ENCODE measurements at places on chromosomes 5 and 9. TPM values are rescaled to one million over a fixed set of nuclear protein-coding genes. Genes with fewer than 3 reads are reported as not detected.

DNA sequence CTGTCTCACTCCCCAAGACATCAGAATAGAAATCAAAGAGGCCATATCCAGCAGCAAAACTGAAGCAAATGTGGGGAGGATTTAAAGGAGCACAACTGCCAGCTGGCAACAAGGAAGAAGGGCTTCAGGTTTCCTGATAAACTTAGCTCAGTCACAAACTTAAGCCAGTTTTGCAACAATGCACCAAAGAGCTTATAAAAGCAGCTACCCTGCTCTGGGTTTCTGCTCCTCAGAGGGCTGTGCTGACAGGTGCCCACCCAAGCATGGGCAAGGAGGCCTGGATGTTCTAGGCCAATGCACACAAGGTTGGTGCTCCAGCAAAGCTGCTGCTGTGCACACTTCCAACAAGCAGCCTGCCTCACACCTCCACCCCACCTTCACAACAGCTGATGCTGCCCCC lies 132.9 kb downstream of the SIL1 start:
- no peak overlapping the region for H3K27ac ChIP-seq
- DNase-seq, result no peak
- no peaks in the 10 kb centered on the region for H3K36me3 ChIP-seq
- H3K27me3 ChIP-seq, result no peaks in the 10 kb centered on the region
- H3K4me1 ChIP-seq, result peaks cover 12% of the 10 kb centered on the region

DNA sequence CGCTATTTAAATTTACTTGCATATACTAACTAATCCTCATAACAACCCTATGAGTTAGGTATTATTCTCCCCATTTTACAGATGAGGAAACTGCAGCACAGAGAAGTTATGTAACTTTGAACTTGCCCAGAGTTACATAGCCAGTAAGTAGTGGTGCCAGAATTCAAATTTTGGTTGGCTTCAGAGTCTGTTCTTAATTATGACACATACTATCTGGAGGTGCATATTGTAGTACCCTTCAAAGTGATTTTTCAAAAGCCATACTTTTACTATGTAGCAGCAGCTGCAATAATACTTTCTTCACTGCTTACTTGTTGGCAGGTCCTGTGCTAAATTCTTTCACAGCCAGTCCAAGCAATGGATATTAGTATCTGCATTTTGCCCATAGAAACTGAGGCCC lies 16.4 kb downstream of the MAN2A1 start:
- no peak overlapping the region for H3K4me3 ChIP-seq
- no peaks in the 10 kb centered on the region for H3K36me3 ChIP-seq

DNA sequence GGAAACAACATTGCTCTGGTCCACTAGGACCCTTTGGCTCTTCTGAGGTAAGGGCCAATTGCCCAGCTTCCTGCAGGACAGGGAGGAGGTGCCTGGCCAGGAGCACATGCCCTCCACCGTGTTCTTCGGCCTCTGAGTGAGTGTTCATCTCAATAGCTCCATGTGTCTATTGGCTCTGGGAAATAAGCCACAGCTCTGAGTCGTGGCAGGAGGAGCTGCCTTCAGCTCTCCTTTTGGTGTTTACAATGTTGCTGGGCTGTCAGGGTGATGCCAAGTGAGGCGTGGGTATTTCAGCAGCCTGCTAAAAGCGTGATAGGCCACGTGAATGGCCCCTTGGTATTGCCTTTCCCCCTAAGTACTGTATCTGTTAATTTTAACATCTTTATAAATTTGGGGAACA lies 26.6 kb downstream of the GADD45G start:
- H3K4me3 ChIP-seq, result no peak overlapping the region
- DNase-seq, result no peak
- H3K27me3 ChIP-seq, result no peaks in the 10 kb centered on the region
- H3K4me1 ChIP-seq, result no peaks in the 10 kb centered on the region

DNA sequence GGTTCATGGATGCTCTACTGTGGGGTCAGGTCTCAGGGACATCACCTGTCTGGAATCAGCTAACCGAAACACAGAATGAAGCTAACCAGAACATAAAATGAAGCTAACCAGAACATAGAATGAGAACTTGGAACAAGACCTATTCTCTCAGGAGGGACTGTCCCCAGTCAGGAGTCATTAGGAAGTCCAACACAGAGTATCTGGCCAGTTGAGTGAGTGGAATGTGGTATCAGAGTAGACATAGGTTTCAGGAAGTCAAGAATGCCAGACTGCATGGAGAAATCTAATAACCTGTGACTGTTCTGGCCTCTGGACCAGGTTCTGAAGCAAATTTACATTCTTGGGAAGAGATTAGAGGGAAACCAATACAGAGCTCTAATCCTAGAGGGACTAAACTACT lies 609.6 kb downstream of the PRELID2 start:
- no peaks in the 10 kb centered on the region for H3K4me1 ChIP-seq
- no peak overlapping the region for H3K4me3 ChIP-seq
- H3K27me3 ChIP-seq, result no peaks in the 10 kb centered on the region
- DNase-seq, result no peak
- H3K36me3 ChIP-seq, result no peaks in the 10 kb centered on the region

C5orf52 gene
- not detected for total RNA-seq

GRCh38 chr9:6945816-6946215 lies 188.0 kb downstream of the KDM4C start:
- no peak for DNase-seq
- H3K27ac ChIP-seq, result no peak overlapping the region
- H3K27me3 ChIP-seq, result no peaks in the 10 kb centered on the region
- H3K36me3 ChIP-seq, result no peaks in the 10 kb centered on the region
- H3K4me3 ChIP-seq, result no peak overlapping the region

DNA sequence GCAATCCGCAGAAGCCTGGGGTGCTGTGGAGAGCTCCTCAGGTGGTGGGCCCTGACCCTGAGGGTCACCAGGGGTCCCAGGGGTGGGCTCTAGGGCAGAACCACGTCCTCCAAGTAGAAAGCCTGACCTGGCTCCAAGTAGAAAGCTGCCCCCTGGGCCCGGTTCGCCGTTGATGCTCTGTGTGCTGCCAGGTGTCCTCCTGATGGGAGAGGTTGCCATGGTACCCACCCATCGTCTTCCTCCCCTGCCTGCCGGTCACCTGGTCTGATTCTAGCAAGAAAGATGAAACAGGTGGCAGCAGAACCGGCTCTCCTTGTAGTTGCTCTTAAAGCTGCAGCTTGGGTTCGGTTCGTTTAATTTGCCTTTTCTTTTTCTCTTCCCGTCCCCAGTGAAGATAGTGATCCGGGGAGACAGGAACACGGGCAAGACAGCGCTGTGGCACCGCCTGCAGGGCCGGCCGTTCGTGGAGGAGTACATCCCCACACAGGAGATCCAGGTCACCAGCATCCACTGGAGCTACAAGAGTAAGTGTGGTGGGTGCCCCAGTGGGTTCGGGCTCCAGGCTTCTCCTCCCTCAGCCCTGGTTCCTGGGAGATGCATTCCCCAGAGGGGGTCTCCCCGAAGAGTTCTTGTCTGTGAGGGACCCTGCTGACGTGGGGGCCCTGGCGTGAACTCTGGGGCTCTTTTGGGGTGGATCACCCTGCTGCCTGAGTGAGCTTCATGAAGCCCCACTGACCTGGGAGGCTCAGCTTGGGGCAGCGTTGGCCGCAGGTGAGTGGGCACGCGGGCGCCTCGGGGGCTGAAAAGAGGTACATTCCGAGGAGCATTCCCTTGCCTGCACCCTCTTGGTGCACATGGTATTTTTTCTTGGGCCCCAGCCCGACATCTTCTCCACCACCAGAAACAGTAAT lies 15.6 kb downstream of the RABL6 start:
- H3K4me1 ChIP-seq, result peaks cover 5% of the 10 kb centered on the region
- H3K27ac ChIP-seq, result no peak overlapping the region
- no peak for DNase-seq

C1QTNF2 gene
- total RNA-seq, result 0.79 TPM

DNA sequence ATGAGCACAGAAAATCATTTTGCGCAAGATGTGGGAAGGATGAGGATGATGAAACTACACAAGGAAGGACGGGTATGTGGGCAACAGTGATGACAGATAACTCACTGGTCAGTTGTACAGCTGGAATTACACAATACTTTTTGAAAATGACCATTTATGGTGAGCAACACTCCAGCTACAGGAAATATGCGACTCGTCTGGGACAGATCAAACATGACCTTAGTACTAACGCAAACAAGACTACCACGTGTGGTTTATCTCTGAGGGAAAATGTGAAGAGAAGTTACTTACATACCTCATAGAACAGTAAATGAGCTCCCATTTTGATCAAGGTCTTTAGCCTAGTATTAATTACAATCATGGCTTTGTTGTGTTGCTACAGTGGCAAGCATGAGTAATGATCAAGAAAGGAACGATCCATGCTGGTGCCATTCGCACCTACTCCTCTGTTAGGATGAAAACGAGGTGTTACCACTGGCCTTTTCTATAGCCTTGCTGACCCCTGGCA lies 456.9 kb downstream of the BNC2 start:
- no peak for DNase-seq
- no peaks in the 10 kb centered on the region for H3K27me3 ChIP-seq
- no peak overlapping the region for H3K4me3 ChIP-seq
- H3K36me3 ChIP-seq, result no peaks in the 10 kb centered on the region
- H3K27ac ChIP-seq, result peak overlapping the region; percentile 54

GRCh38 chr5:62306896-62307689 lies 1.1 kb downstream of the KIF2A start:
- DNase-seq, result peak; percentile 49

GRCh38 chr5:23977997-23978396 lies 470.6 kb downstream of the PRDM9 start:
- peak; percentile 10 for DNase-seq
- no peaks in the 10 kb centered on the region for H3K36me3 ChIP-seq
- no peaks in the 10 kb centered on the region for H3K27me3 ChIP-seq
- no peaks in the 10 kb centered on the region for H3K4me1 ChIP-seq

DNA sequence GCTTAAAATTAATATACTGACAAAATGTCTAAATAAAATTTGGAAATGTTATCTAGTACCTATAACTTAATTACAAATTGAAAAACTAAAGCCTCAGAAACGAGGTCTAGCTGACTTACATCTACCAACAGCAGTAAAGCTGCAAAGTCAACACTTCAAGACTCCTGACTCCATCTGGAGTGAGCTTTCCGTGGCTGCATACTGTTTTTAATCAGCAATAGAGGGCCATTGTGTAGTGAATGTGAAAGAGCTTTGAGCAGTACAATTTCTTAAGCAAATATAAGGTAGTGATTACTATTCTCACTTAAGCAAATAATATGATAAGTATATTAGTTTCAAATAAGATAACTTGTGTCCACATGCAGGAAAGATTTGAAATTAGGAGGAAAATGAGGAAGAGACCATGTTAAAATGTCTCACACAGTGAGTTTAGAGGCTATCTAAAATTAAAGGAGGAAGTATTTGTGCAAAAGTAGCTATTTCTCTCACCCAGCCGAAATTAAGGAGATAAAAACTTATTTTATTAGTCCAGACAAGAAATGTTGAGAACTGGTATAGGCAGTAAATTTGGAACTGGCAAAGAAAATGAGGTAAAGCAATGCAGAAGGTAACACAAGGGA lies 6.4 kb downstream of the SPINK6 start:
- H3K27me3 ChIP-seq, result no peaks in the 10 kb centered on the region
- DNase-seq, result no peak
- no peak overlapping the region for H3K4me3 ChIP-seq

DNA sequence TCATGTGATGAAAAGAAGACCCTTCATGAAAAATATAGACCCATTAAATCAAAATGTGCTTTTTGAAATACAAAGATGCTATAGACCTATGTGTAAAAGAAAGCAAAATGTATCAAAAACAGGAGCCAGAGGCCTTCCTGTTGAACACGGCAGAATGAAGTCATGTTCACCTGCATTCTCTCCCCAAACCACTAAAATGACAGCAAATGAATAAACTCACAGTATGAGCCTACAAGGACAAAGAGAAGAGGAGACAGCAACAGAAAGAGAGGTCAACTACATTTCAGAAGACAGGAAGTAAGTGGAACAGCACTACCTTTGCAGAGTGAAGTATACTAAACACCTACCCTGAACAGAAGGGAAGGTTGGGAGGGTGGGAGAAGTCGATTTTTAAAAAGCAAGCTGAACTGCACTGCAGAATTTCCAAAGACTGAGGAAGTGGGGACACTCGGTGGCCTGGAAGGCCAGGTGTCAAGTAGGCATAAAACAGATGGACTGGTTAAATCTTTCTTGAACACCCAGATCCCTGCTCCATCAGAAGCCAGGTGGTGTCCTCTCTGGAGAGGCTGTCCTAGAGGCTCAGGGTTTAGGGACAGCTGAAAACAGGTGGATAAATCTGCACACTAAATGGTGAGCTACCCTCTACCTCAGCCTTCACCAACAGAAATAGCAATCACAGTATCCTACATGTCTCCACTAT lies 48.9 kb downstream of the MED27 start:
- no peaks in the 10 kb centered on the region for H3K27me3 ChIP-seq
- no peak for DNase-seq
- no peak overlapping the region for H3K27ac ChIP-seq
- no peaks in the 10 kb centered on the region for H3K36me3 ChIP-seq
- no peaks in the 10 kb centered on the region for H3K4me1 ChIP-seq

WDR38 gene
- total RNA-seq, result not detected

DNA sequence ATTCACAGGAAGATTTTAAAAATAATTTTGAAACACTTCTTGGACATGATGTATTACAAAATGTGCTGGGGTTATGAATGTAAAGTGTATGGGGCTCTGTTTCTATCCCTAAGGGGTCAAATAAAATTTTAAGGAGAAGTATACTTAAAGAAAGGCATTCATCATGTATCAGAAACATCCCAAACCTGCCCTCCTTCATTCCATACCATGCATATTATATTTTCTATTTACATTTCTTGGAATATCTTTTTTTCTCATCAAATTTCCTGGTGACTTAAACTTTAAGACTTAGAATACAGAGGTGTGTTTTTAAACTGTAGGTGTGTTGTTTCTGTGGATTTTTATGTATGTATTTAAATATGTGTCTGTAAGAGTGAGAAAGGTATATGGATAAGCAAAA lies 96.1 kb upstream of the ADAMTS19 start:
- no peak overlapping the region for H3K27ac ChIP-seq
- no peaks in the 10 kb centered on the region for H3K27me3 ChIP-seq

DNA sequence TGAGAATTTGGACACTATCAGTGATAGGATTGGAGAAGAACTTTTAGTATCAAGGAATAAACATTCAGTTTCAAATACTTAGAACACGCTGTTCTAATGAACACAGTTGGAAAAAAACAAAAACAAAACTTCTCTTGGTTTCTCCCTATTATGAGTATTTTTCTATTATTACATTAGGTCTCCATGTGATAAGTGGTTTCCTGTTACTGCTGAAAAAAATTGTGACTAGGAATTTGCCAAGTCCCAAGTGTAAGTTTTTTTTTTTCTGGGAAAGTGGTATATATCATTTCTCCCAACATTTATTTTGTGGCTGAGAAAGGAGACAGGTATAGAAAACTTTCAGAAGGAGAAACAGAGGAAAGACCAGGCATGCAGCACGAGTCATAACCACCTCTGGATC lies 41.1 kb downstream of the PCSK1 start:
- H3K4me1 ChIP-seq, result no peaks in the 10 kb centered on the region
- H3K27me3 ChIP-seq, result no peaks in the 10 kb centered on the region

- H3K27ac ChIP-seq, result no peak overlapping the region
- no peaks in the 10 kb centered on the region for H3K4me1 ChIP-seq
- no peaks in the 10 kb centered on the region for H3K36me3 ChIP-seq
- DNase-seq, result peak; percentile 4
- H3K4me3 ChIP-seq, result no peak overlapping the region
- no peaks in the 10 kb centered on the region for H3K27me3 ChIP-seq
These were observed 78.1 kb downstream of the PHF2 start for GRCh38 chr9:93654351-93654961.
